CD8-positive, alpha-beta T cell (primary cell): ENCODE measurements at places on chromosomes 2 and 18.

GRCh38 chr18:2589345-2590068 is 18.1 kb downstream of the NDC80 start:
- DNase-seq: peak; percentile 62

- DNase-seq: no peak
Measured at GRCh38 chr18:36162981-36163380, 24.3 kb upstream of the MOCOS start.

GRCh38 chr2:3282056-3282998 is 95.3 kb downstream of the EIPR1 start:
- DNase-seq: no peak

DNA sequence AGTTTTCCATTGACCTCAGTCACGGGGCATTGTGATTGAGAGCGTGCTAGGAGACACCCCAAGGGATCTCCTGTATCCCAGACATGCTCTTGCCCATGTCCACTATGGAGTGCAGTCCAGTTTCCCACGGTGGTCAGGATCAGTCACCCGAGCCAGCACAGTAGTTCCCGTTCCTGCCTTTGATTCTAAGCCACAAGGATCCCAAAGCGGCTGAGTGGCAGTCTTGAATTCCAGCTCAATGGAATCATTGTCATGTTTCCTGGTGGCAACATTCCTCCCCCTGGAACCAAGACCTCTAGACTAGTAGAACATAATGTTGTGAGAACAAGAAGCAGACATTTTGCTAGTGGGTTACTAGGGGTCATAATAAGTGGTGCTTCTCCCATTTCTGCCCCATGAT is 154.3 kb downstream of the SEPTIN10 start:
- no peak for DNase-seq

DNA sequence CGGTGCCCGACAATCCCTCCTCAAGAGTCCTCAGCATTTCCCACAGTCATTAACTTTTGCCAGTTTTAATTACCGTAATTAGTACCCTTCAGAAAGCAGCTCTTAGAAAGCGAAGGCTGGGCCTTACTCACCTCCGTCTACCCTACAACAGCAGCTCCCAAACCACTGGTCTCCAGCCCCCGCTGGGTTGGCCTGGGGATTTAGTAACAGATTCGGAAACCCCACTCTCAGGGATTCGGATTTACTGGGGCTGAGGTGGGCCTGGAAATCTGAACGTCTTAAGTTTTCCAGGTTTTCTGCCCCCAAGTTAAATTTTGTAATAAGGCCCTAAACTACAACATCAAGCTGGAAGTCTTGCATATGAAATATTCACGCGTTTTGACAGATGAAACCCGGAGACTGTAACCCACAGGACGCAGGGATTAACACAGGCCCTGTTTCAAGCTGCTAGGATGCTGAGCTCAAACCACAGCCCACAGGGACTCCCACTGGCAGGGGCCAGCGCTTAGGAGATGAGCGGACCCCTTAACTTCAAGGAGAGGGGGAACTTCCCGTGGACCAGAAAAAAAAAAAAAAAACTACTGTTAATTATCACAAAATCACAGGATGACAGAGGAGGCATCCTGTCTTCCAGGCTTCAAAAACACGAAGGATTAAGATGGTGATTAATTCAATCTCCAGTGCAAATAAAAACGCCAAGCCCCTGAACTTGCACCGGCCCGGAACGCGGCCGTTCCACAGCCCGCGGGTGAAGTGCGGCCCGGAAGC is 985 bp downstream of the ILKAP start:
- peak; percentile 62 for DNase-seq
